T-helper 17 cell (primary cell): ENCODE measurements at places on chromosomes 16 and 17. TPM values are rescaled to one million over a fixed set of nuclear protein-coding genes. Genes with fewer than 3 reads are reported as not detected.

AXIN2 gene
- 28.4 TPM for total RNA-seq

GLIS2 gene
- 0.10 TPM for total RNA-seq

ZNF624 gene
- 4.1 TPM for total RNA-seq

KRTAP1-1 gene
- not detected for total RNA-seq

CNTROB gene
- 27.9 TPM for total RNA-seq

SMIM5 gene
- total RNA-seq: 8.4 TPM

CCDC144A gene
- total RNA-seq: 9.9 TPM
